Stimulated activated naive B cell treated with anti-CD40 and anti-IgM and Interleukin-4, amounts not matched to agents 10 μg/mL and 1 μg/mL and 100 μg/mL, for 72 hours (primary cell): ENCODE measurements at places on chromosomes 6 and 20.

DNA sequence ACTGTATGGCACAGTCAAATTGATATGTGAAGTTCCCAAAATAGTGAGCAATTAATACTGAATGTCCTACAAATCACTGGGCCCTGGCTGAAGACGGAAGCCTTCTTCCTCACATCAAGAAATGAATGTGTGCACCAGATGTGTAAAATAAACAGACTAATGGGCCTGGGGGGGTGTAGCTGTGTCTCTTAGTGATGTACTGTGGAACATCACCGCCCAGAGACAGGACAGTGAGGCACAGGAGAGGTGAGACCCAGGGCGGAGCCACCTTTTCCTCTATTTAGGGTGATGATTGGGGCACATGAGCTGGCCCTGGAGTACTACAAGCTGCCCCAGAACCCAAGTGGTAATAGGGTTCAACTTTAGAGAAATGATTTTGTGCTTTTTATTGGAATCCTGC is 368.5 kb upstream of the ARID1B start:
- no peak for DNase-seq

DNA sequence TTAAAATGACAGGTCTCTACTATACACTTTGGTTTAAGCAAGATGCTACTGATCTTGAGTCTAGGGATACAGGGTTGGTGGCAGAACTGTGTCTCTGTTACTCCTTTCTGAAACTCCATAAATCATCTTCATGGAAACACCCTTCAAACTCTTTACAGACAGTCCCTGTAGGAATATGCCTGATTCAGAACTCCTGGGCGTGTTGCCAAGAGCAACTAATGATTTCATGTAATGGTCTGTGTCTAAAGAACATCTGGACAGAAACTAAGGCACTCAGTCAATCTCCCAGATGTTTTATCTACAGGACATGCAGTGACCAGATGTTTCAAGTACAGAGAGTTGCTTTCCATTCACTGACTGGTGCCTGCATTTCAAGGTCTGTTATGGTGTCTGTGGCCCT is 464.4 kb upstream of the CHD6 start:
- DNase-seq, result no peak

DNA sequence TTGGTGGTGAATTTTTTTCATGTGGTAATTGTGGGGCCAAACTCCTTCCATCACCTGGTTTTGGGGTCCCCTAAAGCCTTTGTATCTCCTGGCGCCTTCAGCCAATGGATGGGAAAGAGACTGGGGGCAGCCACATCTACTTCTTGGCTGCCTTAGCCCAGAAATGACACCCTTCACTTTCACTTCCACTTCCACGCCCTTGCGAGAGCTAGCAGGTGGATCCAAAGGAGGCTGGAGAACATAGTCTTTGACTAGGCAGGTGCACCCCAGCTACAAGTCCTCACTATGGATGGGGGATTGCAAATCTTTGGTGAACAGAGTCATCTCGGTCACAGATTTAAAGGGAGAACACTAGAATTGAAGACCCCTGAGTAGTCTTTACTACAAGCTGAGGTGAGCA is 70.8 kb downstream of the NDUFAF5 start:
- DNase-seq, result no peak

DNA sequence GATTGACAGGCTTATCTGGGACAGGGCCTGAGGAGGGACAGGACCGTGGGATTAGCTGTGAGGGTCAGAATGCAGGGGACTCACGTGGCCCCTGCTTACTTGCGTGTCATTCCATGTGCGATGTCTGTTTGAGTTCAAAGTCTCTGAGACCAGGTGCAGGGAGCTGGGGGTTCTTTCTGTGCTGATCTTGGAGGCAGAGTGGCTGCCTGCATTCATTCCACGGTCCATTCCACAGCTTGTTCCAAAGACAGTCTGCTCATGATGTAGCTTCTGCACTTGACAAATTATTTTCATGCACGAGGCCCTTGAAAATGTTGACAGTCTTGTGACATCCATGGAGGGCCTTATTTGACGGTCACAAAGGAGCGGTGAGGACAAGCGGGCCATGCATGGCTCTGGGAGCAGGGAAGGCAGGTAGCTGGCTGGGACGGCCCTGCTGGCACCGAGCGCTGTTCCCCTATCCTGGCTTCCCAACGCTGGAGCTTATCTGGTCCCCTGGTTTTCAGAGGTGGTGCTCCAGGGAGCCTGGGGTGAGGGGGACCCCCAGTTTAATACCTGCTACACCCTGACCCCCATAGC is 156.3 kb upstream of the RNF24 start:
- DNase-seq, result no peak

GRCh38 chr20:33630507-33630906 is 31.6 kb upstream of the C20orf144 start:
- no peak for DNase-seq

GRCh38 chr20:46512943-46513844 is at the start of gene ZNF334:
TSS of gene ZNF334 (minus strand) at chr20:46513559. CDS start at chr20:46512102, 1,457 bp downstream.
- DNase-seq, result peak; percentile 44

DNA sequence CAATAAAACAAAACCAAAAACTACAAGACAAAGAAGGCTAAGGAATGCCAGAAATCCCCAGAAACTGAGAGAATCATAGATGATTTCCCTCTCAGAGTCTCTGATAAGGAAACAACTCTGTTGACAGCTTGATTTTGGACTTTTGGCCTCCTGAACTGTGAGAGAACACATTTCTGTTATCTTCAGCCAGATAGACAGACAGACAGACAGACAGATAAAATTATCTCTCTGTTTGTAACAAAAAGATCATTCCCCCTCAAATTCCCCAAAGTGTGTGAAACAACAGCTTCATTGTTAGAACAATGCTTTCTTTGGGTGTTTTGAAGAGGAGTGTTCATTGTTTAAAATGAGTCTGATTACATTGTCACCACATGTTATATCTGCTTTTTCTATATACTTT is 148.2 kb downstream of the BCKDHB start:
- no peak for DNase-seq

GRCh38 chr20:39775110-39775509 is 813.0 kb downstream of the DHX35 start:
- DNase-seq, result no peak

- DNase-seq, result no peak
Observed at GRCh38 chr6:138987080-138987642, 892 bp downstream of the REPS1 start.

- DNase-seq, result no peak
Observed at GRCh38 chr20:8309634-8310033, 177.6 kb downstream of the PLCB1 start.

- DNase-seq, result no peak
Observed at GRCh38 chr20:50146214-50146613, 7.3 kb downstream of the PEDS1 start.

GRCh38 chr6:137700751-137701477 is 166.1 kb upstream of the TNFAIP3 start:
- DNase-seq, result no peak

- DNase-seq, result no peak
Observed at GRCh38 chr6:116512111-116512559, 696 bp downstream of the CALHM5 start.

DNA sequence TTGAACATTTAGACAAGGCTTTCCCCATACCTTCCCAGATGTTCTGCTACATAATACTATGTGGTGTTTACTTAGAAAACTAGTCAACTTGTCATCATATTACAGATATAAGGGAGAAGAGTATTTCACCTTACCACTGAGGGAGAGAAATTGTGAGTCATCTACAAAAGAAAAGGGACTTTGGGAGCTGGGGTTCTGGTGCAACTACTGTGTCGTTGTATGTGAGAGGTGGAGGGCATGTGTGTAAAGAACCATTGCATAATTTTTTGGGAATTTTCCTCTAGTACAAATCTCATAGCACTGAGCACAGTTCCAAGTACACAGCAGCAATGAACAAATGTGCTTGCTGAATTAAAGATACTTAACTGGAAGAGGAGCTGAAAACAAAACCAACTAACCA is 665.6 kb downstream of the DHX35 start:
- no peak for DNase-seq

- DNase-seq, result no peak
Observed at GRCh38 chr6:137938770-137939379, 71.8 kb downstream of the TNFAIP3 start.

DNA sequence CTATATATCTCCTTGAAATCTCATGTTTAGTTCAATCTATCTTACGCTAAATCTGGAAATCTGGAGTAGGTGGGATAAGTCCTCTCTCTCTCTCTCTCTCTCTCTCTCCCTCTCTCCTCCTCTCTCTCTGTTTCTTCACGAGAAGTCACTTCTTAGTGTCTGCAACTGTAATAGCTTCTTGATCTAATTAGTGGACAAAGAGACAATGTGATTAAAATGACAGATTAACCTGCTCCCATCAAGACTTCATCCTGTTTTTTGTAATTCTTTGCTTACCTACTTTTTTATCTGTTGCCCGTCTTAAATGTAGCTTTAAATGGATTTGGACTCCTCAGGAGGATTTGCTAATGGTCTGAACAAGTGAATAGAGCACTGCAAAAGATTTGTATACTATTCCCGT is 2.5 kb upstream of the FYN start:
- no peak for DNase-seq

DNA sequence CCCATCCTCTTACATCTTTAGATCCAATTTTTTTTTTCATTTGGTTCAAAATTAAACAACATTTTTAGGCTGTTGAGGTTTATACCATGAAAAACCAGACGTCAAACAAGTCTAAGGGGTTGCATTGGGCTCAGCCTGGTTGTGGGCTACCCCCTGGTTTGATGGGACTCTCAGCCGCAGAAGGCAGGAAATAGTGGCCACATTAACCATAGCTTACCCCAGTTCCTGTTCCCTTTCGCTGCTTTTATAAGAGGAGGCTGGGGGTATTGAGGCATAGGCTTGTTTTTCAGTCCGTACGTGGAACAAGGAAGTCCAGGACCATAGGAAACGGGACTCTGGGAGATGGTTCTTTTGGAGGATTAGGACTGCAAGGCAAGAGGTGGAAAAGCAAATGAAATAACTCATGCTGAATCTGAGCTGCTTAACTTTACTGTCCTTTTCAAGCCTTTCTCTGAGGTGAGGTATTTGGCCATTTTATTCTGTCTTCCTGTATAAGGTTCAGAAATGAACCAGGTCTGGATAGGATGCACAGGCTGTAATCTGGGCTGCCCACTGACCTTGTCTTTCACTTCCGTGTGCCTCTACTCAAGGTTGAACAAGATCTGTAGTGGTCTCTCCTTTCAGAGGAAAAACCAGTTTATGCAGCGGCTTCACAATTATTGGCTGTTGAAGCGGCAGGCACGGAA is 7.7 kb downstream of the BRPF3 start:
- peak; percentile 31 for DNase-seq

DNA sequence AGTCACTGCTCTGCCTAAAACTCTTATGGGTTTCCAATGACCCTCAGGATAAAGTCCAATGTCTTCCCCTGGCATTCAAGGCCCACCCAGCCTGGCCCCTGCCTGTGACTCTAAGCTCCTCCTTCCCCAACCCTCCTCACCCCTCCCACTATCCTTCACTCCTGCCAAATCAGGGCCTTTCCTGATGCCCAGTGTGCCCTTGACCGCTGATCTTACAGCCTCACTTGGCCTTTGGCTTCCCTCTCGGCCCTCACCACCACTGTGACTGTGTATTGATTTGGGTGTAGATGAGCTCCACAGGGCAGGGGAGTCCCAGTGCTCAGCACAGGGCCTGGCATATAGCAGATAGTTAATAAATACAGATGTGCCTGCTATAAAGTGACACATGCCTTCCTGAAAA is 115.7 kb downstream of the TOX2 start:
- no peak for DNase-seq

GRCh38 chr6:139378882-139379341 is 4.5 kb upstream of the CITED2 start:
- no peak for DNase-seq

DNA sequence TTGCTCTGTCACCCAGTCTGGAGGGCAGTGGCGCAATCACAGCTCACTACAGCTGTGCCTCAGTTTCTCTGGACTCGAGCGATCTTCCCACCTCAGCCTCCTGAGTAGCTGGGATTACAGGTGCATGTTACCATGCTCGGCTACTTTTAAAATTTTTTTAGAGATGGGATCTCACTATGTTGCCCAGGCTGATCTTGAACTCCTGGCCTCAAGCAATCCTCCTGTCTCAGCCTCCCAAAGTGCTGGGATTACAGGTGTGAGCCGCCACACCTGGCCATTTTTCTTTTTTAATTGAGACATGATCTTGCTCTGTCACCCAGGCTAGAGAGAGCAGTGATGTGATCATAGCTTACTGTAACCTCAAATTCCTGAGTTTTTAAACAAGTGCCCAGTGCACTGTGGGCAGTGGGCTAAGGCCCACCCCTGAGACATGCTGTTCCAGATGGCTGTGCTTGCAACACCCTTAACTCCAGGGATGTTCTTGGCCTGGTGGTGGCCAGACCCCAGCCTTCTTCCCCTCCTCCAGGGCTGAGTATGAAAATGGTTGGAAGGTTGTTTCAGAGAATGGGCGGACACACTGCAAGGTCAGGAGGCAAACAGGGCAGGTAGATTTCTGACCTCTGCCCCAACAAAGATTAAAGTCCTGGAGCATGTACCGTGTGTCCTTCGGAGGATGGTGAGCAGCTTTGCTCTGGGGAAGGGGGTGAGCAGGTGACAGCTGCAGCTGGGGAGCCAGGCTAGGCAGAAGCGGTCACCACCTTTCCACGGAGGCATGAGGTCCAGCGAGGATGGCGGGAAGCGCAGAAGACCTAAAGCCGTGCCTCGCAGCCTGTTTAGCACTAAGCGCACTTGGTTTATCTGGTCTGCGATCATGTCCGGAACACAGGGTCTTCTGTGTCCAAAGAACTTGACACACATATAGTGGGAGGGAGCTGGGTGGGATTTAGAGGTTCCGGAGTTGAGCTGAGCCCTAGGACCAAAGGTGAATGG is 1.4 kb upstream of the FAM83C start:
- DNase-seq, result no peak

- DNase-seq, result no peak
Observed at GRCh38 chr20:57880571-57880892, 170.7 kb upstream of the PMEPA1 start.

GRCh38 chr6:19368511-19368910 is 468.7 kb upstream of the ID4 start:
- DNase-seq, result no peak

- DNase-seq, result no peak
Observed at GRCh38 chr6:149895833-149896271, 2.1 kb downstream of the RAET1E start.

- DNase-seq, result no peak
Observed at GRCh38 chr6:98678481-98678880, 155.9 kb upstream of the POU3F2 start.

GRCh38 chr20:57335392-57335791 is 5.8 kb downstream of the SPO11 start:
- DNase-seq, result no peak

DNA sequence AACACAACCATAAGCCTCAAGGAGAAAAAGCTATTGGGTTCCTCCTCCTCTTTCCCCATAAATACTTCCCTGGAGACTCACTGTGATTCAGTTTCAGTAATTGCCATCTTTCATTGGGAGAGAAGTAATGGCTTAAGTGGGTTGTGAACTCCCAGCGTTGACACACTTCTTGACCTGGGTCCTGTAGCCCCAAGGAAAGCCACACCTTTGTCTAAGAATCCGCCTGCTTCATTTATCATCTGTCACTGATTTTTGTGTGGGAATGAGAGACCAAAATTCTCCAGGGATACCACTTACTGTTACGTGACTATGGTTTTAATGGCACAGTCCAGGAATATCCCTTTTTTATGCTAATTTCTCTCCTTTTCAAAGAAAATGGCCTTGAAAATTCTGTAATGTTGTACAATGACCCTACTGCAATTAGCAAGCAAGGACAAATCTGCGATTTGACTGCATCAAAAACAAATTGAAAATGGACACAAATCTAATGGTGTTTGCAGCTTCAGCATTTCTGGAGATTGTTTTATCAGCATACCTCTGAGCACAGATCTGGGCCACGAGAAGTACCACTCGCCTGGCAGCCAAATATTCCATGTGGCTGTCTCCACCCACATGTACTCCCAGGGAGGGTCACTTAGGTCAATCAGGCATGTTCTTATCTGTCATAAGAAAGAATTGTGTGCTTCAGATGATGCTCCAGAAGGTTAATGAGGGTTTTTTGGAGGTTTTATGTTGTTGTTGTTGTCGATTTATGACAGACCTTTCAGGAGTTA is 29.8 kb downstream of the DCBLD1 start:
- no peak for DNase-seq
